Right ventricle myocardium inferior (tissue), 1 donor: ENCODE measurements at places on chromosomes 2 and 18.

DNA sequence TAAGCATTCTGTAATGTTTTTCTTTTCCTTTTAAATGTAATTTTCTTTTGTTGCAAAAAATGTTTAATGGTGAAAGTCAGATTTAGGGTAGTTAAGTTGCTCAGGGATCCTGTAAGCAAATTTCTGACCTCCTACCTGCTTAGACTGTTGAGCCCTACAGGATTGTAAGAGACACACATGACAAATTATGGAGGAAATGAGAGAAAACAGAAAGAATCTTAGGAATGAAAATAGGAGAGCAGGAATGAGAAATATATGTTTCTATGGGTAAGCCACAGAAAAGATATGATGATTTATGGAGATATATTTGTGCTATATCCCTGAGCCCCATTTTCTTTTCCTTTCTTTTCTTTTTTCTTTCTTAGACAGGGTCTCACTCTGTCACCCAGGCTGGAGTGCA is 28.3 kb downstream of the CYBRD1 start:
- DNase-seq, result no peak

DNA sequence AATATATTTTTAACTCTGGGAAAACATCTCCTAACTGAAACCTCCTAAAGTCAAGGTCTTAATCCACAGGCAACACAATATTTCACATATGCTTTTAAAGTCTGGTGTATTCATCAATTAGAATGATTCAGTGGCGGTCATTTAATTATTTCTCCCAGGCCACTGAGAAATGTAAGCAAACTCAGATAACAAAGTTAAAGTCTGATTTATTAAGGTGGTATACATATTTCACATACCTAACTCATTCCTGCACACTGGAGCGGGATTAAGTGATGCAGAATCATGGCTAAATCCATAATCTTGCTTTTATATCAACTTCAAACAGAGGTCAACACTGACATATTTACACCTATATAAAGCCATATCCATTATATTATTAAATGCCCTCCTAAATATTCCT is 43.7 kb downstream of the FRZB start:
- no peak for DNase-seq

DNA sequence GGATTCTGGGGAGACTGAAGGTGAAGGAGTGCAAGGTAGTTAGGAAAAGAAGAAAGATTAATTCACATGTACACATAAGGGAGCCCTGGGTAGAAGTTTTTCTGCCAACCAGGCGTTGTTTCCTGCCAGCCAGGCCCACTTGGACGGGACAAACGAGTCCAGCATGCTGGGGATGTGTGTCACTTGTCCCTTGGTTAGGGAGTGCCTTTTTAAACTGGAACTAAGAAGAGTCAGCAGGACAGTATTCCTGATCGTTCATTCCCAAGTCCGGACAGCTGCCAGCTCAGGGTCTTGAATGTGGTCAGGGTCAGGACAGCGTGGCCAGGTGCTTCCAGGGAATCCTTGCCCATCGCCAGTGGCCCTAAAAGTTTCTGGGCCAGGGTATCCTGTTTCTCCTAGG is 43.2 kb downstream of the POMC start:
- no peak for DNase-seq

- no peak for DNase-seq
Observed at GRCh38 chr2:112821682-112822081, 14.9 kb downstream of the IL1B start.

DNA sequence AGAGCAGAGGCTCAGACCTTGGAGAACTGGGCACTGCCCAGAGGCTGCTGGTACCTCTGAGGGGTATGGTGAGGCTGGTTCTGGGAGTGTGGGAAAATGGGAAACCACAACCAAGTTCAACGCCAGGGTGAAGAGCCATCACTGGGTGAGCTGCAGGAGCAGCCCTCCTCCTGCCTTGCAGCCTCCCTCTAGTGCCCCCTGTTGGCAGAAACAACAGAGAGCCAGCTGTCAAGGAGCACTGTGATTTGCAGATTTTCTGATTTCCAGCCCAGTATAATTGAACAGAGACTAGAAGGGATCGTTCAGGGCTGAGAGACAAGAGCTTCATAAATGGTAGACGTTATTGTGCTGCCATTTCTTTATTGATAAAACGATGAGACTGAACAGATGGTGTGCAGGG is 50.5 kb downstream of the MAPK4 start:
- no peak for DNase-seq

GRCh38 chr2:1758171-1758570 is 13.9 kb upstream of the PXDN start:
- DNase-seq, result no peak

- no peak for DNase-seq
Observed at GRCh38 chr2:148042219-148042618, 21.3 kb downstream of the MBD5 start.

DNA sequence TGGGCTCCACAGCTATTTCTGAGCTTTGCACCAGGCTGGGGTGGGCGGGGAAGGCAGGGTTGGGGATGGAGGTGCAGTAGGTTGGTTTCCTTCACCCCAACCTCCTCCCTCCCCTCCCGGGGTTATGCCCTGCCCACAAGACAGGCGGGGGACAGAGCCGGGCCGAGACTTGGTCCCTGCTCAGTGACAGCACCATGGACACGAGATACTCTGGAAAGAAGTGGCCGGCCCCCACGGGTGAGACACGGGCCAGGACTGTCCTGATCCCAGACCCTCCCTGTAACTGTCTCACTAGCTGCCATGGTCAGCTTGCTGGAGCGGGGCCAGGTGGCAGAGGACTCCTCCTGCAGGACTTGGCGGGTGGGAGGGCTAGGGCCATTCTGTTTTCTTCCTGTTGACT is 59.7 kb downstream of the DYSF start:
- no peak for DNase-seq

- no peak for DNase-seq
Observed at GRCh38 chr18:73007915-73008308, 140.1 kb upstream of the NETO1 start.

- no peak for DNase-seq
Observed at GRCh38 chr2:53777134-53777533, 9.5 kb downstream of the CHAC2 start.

DNA sequence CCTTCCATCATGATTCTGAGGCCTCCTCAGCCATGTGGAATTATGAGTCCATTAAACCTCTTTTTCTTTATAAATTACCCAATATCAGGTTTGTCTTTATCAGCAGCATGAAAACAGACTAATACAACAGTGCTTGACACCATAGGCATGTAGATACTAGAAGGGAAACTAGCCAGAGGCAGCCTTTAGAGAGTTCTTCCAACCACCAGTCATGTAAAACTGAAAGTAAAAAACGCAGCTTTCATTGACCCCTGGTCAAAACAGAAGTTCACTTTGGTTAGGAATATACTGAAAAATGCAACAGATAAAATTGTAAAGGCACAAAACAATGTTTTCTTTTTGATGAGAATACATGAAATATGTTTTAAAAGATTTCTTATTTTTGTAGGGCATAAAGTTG is 122.8 kb upstream of the L3MBTL4 start:
- DNase-seq, result no peak

GRCh38 chr2:233668605-233669260 is 3.0 kb upstream of the UGT1A9 start:
- no peak for DNase-seq

DNA sequence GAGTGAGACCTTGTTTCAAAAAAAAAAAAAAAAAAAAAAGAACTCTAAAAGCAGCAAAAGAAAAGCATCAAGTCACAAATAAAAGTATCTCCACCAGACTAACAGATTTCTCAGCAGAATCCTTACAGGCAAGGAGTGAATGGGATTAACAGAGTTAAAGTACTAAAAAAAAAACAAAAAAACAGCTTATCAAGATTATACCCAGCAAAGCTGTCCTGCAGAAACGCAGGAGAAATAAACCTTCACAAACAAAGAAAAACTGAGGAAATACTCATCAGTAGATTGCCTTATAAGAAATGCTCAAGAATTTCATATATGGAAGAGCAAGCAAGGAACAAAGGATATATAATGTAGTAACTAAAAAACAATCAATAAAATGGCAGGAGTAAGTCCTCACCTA is 35.6 kb downstream of the USP34 start:
- DNase-seq, result no peak
